ENCODE measurements at places on chromosomes 1 and 21.
A peak's percentile ranks its signal among the peaks of the same experiment; 100 is the strongest.

GRCh38 chr1:79585801-79586200 lies 579.3 kb upstream of the ADGRL4 start:
- DNase-seq, result no peak

DNA sequence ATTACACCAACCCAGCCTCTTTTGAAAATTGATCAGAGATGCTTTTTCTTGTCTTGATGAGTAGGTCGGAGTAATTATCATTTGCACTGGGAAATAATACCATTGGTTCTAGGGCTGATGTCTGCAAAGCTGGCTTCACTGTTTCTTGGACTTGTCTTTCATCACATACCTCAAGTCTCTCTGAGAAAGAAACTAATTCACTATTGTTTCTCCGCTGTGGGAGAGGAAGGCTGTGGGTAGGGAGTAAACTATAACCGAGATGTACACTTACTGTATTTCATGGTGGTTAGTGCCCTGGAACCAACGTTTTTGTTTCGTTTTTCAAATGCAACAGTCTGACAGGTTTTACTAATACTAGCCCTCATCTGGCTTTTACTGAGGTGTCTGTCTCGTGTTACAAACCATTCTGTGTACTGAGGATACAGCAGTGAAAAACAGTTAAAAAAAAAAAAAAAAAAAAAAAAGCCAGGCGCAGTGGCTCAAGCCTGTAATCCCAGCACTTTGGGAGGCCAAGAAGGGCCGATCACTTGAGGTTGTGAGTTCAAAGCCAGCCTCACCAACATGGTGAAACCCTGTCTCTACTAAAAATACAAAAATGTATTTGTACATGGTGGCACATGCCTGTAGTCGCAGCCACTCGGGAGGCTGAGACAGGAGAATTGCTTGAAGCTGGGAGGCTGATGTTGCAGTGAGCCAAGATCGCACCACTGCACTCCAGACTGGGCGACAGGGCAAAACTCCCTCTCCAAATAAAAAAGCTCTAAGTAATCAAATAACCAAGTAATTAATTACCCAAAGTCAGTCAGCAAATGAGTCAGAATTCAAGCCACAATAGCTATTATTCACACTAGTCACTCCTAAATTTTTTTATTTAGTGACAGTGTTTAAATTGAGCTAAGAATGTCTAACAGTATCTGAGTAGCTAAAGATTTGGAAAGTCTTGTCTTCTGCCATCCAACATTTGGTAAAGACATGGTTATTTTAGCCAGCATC lies 23.3 kb downstream of the TOMM20 start:
- no peak for DNase-seq

DNA sequence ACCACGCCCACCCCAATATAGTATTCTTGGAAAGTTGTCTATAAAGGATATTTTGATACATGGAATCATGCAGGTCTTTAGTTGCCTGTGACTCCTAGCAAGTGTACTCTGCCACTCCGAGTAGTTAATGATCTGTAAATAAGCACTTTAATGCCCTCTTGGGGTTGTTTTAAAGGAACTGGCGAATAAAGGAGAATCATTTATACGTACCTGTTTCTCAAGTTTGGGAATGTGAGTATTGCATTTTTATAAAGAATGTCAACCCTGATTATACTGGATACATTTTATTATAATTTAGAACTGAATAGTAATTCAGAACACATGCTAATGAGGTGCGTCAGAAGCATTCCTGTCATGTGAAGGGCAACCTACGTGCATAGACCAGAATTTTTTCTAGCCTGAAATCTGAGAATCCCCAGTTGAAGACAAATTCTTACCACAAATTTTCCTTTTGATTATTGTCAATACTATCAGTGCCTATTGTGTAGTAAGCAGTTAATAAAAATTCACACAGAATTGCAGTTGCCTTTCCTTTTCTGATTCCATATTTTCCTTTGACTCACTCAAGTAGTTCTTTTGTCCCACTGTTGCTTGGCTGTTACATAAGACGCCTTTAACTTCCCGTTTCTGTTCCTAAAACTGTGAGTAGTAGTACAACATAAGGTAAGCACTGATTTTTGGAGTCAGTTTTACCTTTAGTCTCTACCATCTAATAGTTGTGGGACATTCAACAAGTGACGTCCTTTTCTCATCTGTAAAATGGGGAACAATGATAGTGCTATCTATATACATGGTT lies 5.1 kb downstream of the AHCYL1 start:
- no peak for DNase-seq

GRCh38 chr1:7500381-7501083 lies 270.6 kb upstream of the VAMP3 start:
- no peak for DNase-seq

- DNase-seq, result peak; percentile 65
Observed at GRCh38 chr1:244918421-244919319, 54.3 kb upstream of the HNRNPU start.

Measured in MG63 (cell line).